Right renal pelvis (tissue), 4 donors: ENCODE measurements at places on chromosomes 3 and 15. TPM values are rescaled to one million over a fixed set of nuclear protein-coding genes. Genes with fewer than 3 reads are reported as not detected.

SLC30A4 gene
- 9.0 TPM for polyA plus RNA-seq

DNA sequence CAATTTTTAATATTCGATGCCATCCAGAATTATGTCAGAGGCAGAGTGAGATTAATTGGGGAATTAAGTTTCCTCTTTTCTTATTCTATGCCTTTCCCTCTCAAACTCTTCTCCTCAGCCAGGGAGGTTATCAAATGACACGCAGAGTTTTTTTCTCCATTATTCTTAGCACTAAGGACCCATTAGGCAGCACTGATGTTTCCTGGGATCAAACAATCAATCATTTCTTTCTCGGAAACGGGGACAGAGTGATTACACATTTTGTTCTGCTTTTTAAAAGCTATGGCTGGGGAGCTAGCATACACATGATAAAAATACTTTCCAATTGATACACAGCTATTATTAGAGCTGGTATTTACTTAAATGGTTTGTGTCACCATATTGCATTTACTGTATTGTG is 35.3 kb upstream of the PSMD6 start:
- no peak for DNase-seq

DNA sequence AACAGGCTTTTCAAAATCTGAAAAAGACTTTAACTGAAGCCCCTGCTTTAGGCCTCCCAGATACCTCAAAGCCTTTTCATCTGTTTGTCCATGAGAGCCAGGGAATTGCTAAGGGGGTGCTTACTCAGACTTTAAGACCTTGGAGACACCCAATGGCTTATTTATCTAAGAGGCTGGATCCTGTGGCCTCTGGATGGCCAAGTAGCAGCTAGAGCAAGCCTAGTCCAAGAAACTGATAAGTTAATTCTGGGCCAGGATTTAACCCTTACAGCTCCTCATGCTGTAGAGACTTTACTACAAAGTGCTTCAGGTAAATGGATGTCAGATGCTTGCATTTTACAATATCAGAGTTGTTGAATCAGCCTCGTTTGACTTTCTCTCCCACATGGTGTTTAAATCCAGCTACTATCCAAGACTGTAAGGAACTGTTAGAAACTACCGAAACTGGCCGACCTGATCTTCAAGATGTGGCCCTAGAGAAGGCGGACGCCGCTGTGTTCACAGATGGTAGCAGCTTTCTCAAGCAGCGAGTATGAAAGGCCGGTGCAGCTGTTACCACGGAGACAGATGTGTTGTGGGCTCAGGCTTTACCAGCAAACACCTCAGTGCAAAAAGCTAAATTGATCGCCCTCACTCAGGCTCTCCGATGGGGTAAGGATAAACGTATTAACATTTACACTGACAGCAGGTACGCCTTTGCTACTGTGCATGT is 3.3 kb downstream of the DET1 start:
- DNase-seq: no peak

DNA sequence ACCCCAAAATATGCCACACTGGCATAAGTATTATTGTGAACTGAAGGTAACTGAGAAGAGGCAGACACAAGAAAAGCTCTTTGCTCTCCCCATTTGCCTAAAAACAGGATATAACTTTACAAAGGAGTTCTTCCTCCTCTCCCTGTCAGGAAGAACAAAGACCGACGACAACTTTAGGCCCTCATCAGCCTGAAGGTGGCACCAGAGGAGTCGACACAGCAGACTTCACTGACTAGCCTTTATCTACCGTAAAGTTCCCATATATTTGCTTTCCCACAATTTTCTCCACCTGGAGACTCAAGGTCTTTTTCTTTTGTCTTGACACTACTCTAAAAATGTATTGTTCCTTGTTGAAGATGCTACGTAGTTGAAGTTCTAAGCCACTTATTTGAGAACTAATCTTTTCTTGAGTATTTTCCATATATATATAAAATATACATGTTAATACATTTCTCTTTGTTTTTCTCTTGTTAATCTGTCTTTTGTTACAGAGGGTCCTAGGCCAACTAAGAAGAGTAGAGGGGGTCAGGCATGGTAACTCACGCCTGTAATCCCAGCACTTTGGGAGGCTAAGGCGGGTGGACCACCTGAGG is 16.2 kb upstream of the XIRP1 start:
- DNase-seq: no peak
